ENCODE measurements at places on chromosomes 3 and 15.

DNA sequence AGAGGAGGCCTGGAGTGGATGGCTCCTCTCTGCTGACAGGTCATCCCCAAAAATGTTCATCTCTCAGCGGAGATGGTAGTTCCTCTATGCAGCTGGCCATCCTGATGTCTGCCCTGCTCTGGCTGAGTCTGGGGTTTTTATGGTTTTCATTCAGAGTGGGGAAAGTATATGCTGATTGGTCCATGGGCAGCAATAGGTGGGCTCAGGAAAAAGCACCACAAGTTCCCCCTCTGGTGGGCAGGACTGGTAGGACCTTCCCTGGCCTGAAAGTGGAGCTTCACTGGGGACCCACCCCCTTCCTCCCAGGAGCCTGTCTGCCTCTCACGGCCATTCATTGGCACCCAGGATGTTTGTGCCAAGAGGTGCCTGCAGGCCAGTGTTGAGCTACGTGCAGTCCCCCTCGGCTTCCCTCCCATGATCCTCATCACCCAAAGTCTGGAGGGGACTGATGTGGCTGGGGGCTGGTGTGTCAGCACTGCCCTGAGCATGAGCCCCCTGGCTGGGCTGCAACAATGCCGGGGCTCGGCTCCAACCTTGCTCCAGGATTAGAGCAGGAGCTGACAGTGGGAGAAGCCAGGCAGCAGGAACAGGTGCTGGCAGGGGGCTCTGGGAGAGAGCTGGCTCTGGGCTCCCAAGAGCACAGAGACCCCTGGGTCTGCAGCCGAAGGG is 13.1 kb upstream of the BLOC1S6 start:
- DNase-seq, result no peak

DNA sequence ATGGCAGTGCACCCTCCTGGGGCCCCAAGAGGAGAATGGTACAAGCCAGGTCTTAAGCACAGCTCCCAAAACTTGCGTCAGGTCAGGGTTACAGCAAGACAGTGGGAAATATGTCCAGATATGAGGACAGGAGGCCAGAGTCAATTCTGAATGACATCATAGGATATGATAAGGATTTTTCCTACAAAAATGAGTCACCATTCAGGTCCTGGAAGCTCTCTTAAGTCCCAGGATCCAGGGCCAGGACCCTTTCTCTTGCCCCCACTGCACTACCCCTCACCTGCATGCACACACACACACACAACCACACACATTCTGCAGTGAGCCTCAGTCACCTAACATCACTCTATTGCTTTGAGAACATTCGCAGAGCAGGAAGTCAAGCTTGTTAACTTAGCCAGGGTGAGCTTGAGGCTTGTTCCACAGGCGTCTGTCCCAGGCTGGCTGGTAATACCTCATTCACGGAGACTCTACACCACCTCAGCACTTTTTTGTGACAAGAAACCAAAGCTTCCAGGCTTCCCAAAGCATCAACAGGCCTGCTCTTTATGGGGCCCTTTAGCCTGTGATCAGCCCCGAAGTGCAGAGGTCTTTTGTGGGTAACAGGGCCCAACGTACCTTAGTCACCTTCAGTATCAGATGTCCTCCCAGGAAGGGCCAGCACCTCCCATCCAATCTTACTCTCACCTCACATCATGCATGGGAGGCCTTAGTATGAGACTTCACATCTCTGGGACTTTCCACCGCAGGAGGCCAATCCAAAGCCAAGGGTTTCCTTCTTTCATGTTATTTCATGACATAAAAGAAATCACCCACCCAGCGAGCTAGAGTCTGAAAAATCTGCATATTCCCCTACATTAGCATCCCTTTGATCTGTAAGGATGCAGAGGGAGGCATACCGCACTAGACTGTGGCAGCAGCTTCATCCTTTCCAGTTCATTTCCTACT is 74.0 kb upstream of the LIPC start:
- DNase-seq, result no peak

- no peak for DNase-seq
These were observed 13.0 kb downstream of the CERS3 start for GRCh38 chr15:100515758-100516157.

- no peak for DNase-seq
These were observed 25.0 kb downstream of the LSM3 start for GRCh38 chr3:14203521-14204079.

- no peak for DNase-seq
These were observed 36.2 kb upstream of the C3orf38 start for GRCh38 chr3:88113311-88114162.

DNA sequence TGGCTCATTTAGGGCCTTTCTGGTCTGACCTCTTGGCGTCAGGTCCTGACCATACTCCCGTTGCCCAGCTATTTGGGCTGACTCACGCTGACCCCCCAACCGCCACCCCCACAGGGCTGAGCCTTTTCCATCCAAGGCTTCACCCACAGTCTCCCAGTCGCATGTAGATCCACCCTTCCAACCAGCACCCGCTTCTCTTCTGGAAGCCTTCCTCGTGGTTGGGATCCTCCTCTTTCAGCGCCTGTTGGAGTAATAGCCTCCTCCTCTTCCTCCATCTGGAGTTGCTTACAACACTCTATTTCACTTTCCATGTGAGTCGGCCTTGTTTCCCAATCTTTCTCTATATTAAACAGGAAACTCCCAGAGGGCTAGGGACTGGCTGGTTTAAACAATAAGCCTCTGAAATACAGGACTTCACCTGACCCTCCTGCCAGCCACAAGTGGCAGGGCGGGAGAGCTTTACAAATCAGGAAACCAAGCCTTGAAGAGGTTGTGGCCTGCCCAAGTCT is 2.1 kb upstream of the ALAS1 start:
- DNase-seq, result no peak

DNA sequence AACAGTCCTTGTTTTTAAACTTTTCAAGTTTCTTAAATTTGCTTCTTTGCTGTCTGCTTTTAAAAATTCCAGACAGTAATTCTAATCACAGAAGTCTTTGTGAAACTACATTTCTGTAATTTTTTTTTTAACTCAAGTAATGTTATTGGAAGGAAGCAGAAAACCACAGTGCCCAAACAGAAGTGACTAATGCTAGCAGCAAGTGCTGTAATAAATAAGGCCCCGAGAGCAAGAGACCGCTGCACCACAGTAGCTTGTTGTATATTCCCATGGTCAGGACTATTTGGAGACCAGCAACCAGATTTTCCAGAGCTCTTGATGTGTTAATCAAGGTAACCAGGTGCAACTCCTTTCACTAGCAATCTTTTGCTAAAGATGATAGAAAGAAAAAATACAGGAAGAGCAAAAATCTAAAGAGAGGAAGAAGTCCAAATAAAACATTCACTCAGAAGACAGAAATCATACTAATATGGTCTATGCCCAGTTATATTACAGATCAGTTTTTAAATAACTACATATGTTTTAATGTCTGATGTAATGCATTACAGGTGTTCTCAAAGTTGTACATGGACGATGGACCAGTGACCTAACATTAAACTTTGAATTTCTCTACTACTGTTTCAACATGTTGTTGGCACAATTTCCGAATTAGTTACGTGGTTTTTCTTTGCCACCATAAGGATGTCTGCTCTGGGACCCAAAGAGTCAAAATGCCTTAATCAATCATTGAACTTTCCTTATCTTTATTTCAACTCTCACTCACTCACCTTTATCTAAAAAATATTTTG is 36.4 kb downstream of the WWTR1 start:
- DNase-seq, result no peak

DNA sequence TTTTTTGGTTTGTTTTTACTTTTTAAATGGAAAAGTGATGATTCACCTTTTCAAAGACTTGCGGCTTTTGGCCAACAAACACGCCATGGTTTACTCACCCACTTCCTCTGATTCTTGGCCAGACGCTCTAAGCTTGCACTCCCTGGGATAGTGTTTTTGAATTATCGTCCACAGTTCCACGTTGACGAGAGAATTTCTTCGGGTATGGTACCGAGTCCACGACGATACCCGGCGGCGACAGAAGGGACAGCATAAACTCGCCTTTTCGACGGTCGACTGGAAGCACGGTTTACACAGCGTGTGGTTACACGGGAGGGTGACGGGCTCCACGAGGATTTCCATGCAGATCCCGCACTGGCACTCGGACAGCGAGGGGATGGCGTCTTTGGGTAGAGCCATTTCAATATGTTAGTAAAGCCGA is 783 bp downstream of the RNF168 start:
- no peak for DNase-seq

- DNase-seq, result no peak
These were observed 31.3 kb downstream of the SHQ1 start for GRCh38 chr3:72816862-72817355.

GRCh38 chr3:69359916-69360315 is 26.0 kb downstream of the FRMD4B start:
- DNase-seq, result no peak

DNA sequence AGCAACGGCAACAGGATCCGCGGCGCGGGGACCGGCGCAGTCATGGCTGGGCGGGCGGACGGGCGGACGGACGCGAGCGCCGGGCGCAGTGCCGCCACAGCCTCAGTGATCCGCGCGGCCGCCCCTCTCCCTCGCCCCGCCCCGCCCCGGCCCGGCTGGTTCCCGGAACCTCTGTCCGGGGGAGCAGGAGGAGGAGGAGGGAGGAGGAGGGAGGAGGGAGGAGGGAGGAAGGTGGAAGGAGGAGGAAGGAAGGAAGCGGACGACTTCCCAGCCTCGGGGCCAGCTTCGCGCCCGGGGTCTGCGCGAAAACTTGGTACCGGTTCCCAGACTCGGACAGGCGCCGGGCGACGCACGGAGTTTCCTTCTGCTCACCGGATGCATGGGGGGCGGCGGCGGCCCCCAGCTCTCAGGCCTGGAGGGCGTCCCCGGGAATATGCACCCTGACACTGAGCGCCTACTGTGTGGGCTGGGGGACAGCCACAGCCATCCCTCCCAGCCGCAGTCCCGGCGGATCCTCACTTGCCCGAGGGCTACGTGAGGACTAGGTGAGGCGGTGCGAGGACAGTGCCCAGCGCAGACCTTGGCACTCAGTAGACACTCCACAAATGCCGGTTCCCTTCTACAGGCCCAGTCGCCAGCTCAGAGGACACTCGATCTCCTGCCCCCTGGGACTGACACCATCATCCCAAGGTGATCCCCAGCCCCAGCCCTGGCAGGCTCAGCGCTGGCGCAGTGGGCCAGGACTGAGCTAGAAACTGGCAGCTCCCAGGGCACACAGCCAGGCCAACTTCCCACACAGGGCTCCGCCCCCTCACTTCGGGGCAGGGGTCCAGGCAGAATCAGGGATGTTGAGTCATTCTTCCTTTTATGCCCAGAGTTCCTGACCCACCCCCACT is at the start of gene SHISA5:
TSS of gene SHISA5 (minus strand) at position 124 of the 896 bp plus-strand sequence. CDS start at position 44, 80 bp downstream.
- no peak for DNase-seq

DNA sequence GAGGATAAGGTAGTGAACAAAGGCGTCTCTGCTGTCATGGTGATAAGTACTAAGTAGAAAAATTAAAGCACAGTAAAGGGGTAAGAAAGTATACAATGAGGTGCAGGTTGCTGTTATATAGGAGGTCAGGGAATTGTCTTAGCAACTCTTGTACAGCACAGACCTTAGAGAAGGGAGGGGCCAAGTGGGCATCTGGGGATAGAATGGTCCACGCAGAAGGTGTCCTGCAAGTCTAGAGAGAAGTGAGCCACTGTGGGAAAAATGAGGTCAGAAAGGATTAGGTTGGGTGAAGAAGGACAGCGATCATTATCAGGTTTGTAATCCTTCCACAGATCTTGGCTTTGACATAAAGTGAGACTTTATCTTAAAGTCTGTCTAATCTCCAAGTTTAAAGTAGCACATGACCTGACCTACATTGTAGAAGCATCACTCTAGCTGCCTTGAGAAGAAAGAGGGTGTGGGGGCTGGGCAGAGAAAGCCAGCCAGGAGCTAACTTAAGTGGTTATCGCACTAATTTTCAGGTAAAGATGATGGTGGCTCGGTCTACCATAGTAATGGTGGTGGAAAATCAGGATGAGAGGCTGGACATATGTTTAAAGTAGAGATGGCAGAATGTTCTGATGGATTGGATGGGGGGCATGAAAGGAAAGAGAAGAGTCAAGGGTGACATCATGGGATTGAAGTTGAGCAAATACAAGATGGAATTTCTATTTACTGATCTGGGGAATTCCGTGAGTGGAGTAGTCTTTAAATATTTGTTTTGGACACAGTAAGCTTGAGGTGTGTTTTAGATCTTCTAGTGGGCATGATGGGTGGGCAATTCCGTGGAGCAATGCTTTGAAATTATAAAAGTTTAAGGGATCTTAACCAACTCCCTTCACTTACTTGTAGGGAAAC is 919.2 kb downstream of the ROBO1 start:
- DNase-seq, result no peak

GRCh38 chr3:55554634-55555425 is 67.7 kb upstream of the WNT5A start:
- no peak for DNase-seq

DNA sequence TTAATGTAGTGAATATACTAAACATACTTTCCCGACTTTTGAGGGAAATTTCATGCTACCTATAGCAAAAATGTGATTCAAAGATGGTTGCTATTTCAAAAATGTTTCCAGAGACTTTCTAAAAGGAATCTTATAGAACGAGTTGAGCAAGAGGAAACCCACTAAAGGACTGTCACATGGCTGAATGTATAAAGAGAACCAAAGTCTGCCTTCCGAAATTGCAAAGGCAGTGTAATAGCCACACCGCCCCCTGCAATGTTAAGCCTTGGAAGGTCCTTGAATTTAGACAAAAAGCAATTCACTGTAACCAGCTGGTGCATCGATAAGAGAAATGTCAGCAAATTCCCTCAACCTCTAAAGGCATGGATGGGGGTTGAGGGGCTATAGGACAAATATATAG is 142.8 kb downstream of the CHL1 start:
- no peak for DNase-seq

- no peak for DNase-seq
These were observed 23.2 kb downstream of the ALDH1L1 start for GRCh38 chr3:126157083-126157768.

DNA sequence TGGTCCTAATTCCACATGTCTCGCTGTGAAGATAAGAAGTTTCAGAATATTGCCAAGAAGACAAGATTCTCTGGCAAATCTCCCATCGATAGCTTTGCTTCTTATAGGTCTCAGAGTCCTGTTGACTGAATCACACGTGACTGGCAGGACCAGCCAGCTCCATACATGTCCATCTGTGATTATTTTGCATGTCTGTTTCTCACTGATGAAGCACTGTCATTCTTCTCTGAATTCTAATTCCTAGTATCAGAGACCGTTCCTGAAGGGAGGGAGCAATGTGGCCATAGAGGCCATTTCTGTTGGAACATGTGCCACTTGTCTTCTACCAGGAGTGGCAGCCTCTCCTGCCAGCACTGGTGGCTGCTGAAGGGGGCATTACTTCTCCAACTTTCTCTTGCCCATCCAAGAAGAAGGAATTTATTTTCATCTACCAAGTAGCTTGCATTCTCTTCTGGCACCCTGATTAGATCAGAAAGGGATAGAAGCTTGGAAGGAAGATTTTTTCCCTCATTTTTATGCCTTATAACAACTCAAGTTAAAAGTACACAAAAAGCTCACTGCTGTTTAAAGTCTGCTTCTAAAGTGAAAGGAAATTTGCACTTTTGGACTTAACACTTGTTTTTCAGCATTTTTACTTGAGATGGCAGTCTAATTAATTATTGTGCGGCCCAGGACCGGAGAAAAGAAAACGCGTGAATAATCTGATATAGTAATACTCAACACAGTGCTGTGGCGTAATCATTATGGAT is 115.8 kb downstream of the IQCH start:
- no peak for DNase-seq

GRCh38 chr3:60142009-60142408 is 1092.2 kb upstream of the CFAP20DC start:
- no peak for DNase-seq
